ENCODE measurements at places on chromosomes 2 and 18.

GRCh38 chr2:73257425-73258125 lies 23.5 kb downstream of the CCT7 start:
- no peak for DNase-seq

GRCh38 chr2:169526451-169526850 lies 16.9 kb downstream of the KLHL41 start:
- no peak for DNase-seq

DNA sequence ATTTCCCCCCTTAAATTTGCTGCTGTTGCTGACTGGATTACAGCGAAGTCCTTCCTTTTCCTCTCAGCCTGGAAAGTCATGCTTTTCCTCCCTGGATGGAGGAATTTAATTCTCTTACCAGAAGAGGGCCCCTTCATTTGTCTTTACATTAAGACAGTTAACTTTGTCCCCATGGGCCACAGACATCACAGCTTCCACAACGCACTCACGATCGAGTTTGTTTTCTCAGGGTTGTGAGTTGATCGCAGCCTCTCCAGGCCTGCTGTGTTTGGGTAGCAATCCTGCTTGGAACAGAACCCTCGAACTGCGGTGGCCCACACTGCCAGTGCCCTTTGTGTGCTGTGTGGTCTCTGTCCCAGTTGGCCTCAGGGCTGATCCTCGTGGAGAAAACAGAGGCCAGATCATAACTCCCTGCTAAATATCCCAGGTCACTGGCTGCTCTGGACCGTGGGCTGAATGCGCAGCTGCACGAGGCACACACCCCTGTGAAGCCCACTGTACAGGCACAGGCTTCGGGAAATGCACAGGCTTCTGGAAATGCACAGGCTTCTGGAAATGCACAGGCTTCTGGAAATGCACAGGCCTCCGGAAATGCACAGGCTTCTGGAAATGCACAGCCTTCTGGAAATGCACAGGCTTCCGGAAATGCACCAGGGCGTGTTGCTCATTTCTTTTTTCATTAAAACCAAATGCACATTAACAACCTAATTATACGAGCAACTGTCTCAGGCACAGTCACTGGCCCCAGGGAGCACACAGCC lies 2.2 kb upstream of the PDIA6 start:
- no peak for DNase-seq

DNA sequence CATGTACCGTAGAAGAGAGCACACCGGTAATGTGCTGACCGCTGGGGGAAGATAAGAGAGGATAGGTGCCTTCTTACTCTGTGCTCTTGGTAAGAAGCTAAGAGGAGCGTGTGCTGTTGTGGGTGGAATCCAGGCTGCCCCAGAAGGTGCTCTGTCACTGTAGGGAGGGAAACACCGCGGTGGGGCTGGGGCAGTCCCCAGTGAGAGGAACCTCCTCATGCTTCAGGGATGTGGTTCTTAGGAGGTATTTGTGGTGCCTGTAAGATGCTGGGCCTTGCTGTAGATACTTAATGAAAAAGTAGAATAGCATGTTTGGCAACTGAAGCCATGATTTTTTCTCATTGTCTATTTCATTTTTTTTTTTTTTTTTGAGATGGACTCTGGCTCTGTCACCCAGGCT lies 1.1 kb downstream of the COLEC11 start:
- DNase-seq, result no peak

- DNase-seq, result no peak
Measured at GRCh38 chr18:64171576-64171975, 22.7 kb upstream of the LINC00305 start.

- DNase-seq, result no peak
Measured at GRCh38 chr2:131580187-131580586, 52.5 kb downstream of the CCDC74A start.
